ENCODE measurements at places on chromosomes 1 and 21. TPM values are rescaled to one million over a fixed set of nuclear protein-coding genes. Genes with fewer than 3 reads are reported as not detected.

DNA sequence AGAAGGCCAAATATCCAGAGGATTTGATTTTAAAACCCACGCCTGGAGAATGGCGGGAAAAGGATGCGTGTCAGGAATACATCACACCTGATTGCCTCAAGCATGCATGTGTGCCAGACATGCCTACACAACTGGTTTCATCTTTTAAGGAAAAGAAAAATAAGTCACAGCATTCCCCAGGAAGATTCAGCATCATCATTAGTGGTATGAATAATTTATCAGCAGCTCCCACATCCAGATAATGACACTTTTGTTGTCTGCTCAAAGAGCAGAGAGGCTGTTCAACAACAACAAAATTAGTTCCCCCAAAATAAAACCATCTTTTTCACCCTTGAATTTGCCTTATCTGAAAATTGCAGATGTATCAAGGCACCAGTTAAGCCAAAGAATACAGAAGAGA is 328.6 kb upstream of the C1orf87 start:
- DNase-seq = no peak

DNA sequence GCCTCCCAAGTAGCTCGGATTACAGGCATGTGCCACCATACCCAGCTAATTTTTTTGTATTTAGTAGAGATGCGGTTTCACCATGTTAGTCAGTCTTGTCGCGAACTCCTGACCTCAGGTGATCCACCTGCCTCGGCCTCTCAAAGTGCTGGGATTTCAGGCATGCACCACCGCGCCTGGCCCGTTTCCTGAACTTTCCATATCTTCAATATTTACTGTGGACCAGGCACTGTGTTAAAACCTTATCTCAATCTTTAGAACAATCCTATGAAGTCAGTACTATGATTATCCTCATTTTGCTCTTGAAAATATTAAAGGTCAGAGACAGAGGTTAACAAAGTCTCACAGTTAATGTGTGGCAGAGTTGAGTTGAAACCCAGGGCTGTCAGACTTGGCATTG is 1.6 kb upstream of the ADCY10 start:
- no peak for DNase-seq

GRCh38 chr21:46205766-46206162 is 21.5 kb upstream of the SPATC1L start:
- peak; percentile 12 for DNase-seq

GRCh38 chr21:35265170-35265877 is 216.2 kb upstream of the RUNX1 start:
- DNase-seq = no peak

DNA sequence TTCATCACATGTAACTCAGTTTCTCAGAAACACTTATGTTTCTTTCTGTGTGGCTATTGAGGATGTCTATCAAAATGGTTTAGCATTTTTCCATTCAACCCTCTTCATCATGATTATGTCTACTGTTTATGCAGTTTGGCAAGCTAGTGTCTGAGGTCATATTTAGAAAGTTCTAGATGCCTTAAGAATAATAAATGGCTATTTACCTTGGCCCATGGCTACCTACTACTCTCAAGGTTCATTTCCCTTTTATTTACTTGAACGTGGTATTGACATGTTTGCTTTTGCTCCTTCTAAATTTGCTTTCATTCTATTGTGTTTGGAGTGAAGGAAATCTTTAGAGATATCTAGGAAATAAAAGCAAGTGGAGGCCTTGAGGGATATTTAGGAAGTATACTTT is 193.7 kb upstream of the OLFM3 start:
- DNase-seq = no peak

GRCh38 chr1:209697126-209697525 is 7.5 kb upstream of the HSD11B1 start:
- no peak for DNase-seq

DNA sequence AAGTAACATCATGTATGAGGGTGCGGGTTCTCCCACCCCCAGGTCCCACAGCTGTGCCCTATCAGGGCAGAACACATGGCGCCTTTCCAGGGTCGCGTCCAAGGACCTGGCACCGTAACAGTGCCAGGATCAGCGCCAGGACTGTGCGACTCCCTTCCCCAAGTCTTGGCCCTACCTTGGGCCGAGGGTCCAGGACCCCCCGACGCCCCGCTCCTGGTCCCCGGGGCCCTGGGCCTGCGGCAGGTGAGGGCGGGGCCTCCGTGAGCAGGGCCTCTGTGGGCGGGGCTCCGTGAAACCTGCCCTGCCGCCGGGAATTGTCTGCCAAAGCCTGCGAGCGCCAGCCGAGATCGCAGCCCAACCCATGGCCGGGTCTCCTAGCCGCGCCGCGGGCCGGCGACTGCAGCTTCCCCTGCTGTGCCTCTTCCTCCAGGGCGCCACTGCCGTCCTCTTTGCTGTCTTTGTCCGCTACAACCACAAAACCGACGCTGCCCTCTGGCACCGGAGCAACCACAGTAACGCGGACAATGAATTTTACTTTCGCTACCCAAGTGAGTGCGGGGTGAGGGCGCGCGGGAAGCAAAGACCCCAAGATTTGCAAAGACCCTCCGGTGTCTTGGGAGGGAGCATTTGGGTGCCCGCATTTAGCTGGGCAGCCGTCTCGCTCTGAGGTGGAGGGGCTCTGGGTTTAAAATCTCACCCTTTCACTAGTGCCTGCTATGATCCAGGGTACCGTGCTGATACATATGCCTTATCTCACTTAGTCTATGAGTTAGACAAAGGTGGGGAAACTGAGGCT is at the start of gene RHBG:
TSS of gene RHBG (plus strand) at position 323 of the 796 bp plus-strand sequence. CDS start at position 362, 39 bp downstream.
- DNase-seq = peak; percentile 36

- peak; percentile 64 for DNase-seq
Observed at GRCh38 chr1:228735871-228736586, 750 bp downstream of the RHOU start.

GRCh38 chr1:91120421-91120820 is 98.6 kb upstream of the ZNF644 start:
- no peak for DNase-seq

DNA sequence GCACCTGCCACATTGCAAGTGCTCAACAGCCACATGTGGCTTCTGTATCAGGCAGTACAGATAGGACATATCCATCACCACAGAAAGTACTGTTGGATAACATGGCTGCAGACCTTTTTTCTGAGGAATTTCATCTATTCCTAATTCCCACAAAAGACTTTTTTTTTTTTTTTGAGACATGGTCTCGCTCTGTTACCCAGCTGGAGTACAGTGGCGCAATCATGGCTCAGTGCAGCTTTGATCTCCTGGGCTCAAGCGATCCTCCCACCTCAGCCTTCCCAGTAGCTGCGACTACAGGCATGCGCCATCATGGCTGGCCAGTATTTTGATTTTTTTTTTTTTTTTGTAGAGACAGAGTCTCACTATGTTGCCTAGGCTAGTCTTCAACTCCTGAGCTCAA is 33.3 kb downstream of the YARS1 start:
- DNase-seq = no peak

DNA sequence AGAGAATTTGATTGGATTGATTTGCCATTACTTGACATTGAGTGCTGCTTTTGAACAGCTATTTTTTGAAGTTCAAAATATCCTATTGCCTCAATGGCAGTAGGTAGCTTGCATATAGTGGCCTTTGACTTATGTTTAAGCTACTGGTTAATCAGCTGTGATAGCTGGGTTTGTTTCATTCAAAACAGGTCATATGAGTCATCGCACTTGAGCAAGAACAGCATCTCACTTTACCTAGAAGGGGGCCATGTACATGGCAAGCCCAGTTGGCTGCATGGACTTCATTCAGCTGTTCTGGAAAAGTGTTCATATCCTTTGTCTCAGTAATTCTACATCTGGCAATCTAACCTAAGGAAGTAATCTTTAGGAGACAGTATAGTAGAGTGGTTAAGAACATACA is 29.0 kb upstream of the ARID1A start:
- no peak for DNase-seq

GRCh38 chr1:183607322-183607980 is 17.2 kb upstream of the NCF2 start:
- no peak for DNase-seq

GRCh38 chr1:32393136-32393535 is 1.1 kb downstream of the BSDC1 start:
- no peak for DNase-seq

- DNase-seq = no peak
Observed at GRCh38 chr1:8249838-8250237, 68.1 kb upstream of the SLC45A1 start.

GRCh38 chr1:199489594-199489993 is 537.9 kb upstream of the NR5A2 start:
- no peak for DNase-seq

DNA sequence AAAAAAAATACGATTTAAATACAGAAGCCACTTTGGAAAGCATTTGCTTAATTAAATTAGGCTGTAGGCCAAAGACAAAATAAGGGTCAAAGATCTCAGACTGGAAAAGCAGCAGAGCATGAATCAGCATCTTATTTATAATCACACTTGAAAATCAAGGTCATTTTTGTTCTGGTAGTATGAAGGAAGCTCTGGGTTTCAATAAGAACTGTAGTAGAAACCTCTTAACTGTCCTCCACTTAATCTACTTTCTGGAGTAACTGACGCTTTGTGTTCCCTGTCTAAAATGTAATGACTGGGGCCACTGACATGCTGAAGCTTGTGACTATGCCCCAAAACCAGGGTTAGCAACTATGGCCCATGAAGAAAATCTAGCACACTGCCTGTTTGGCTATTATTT is 450.7 kb upstream of the ZP4 start:
- DNase-seq = no peak

DNA sequence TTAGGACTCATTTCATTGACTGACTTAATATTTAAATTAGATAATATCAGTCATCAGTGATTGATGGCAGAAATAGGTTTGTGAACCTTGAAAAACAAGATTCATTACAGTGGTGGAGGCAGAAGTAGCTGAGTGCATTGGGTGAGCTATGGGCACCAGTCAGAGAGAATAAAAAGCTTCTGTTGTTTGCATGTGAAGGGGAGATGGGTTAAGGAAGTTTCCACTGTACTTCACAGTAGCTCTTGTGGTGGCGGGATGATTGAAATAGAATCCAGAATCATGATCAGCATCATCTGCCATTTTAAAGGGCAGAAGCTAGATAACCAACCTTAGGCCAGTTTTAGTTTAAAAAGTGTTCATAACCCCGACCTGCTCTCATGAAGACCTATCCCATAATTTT is 66.2 kb downstream of the DTL start:
- DNase-seq = no peak

DNA sequence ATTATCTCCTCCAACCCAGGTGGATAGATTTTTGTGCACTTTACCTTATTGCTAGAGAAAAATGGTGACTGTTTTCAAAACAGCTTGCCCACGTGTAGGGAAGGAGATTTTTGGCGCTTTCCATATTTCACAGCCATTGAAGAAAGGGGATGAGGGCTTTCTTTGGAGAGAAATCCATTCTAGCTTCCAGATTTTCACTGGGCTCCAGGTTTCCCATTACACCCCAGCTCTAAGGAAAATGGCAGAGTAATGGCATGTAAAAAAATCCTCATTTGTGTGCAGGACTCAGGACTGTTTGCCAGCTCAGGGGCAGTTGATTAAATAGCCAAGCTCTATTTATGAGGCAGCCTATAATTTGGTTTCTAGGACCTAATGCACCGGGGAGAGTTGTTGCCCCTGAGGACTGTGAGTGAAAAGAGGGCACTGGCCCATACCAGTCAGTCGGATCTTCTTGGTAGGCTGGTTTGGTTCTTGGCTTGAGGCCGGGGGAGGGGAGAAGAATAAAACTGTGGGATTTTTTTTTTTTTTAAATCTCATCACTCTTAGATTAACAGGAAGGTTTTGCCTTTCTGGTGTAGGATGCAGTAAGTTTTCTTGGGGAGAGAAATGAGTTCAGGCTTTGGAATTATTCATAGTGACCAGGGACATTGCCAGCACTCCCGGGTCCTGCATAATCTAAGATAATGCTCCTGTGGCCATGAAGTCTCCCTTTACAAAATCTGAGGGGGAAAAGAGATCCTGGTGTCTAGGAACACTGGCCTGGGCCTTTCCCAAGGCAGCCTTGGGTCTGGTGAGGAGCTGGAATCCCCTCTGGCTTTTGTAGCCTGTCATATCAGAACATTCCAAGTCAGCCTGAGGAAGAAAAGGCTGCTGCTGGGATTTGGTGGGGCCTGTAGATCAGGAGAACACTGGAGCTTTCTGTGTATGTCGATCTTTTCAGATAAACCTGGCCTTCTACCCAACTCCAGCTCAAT is 1.9 kb upstream of the ARID1A start:
- no peak for DNase-seq

DNA sequence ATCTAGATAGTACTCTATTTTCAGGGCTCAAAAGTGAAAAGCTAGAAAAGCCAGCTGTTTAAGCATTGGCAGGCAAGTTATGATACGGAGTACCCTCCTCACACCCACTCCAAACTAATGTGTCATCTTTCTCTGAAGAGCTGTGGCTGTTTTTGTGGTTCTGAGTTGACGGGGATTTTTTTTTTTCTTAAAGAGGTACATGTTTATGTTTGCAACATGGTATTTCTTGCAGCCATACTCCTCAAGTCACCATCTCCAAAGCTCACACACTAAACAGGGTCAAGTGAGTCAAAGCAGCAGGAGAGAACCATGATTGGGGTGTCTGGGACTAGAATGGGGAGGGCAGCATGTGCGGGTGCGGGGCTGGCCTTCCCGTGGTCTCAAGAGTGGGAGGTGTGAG is 347.2 kb downstream of the DISC1 start:
- DNase-seq = no peak

GRCh38 chr1:45221716-45222115 is 15.3 kb upstream of the ZSWIM5 start:
- DNase-seq = no peak

DNA sequence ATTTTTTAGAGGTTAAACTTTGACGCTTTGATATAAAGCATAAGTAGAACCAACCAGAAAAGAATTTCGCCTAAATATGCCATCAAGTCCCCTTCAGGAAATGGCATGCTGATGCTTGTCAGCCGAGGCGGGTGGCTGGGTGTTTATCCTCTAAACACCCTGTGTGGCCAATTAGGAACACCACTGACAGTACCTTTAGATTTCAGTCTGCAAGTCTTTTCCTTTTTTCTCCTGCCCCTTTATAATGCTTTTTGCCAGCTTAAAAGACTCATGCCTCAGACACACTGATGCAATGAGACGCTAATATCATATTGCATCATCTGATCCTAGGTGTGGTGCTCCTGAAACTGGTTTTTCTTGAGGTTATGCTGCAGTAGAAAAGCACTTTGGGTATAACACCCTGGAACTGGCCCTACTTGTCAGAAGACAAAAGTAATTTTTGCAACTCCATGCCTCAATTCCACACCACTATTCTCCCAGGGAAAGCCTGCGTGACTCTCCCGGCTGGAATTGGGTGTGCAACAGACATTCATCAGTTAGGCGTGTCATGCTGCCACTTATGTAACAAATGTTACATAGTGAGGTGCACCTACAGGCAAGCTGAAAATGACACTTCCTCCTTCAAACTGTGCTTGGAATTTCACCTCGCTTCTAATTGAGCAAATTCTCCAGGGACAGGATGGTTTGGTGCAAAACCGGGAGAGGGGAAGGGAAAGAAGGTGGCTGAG is 2.0 kb upstream of the RCC2 start:
- DNase-seq = no peak

GRCh38 chr1:192793983-192794767 is 14.7 kb upstream of the RGS2 start:
- DNase-seq = no peak

The NUP210L gene
- total RNA-seq = 0.74 TPM

The DIPK1A gene
- total RNA-seq = 8.6 TPM

The FOXO6 gene
- total RNA-seq = 2.9 TPM

The ERVH48-1 gene
- total RNA-seq = not detected

The OR10Z1 gene
- total RNA-seq = not detected

The OR2L5 gene
- total RNA-seq = not detected

The OR2M3 gene
- not detected for total RNA-seq

The C1orf141 gene
- not detected for total RNA-seq

The ARMH1 gene
- 1.2 TPM for total RNA-seq

The TBX19 gene
- total RNA-seq = 0.88 TPM

The AKNAD1 gene
- not detected for total RNA-seq

The SPRR2A gene
- not detected for total RNA-seq

The FCGR1A gene
- 5.7 TPM for total RNA-seq

The TNFSF4 gene
- 2.3 TPM for total RNA-seq

The URB1 gene
- total RNA-seq = 13.5 TPM

Measured in left cardiac atrium (tissue), 4 donors.